Hindlimb muscle (tissue), 1 donor: ENCODE measurements at places on chromosomes 6 and 20. TPM values are rescaled to one million over a fixed set of nuclear protein-coding genes. Genes with fewer than 3 reads are reported as not detected.

DNA sequence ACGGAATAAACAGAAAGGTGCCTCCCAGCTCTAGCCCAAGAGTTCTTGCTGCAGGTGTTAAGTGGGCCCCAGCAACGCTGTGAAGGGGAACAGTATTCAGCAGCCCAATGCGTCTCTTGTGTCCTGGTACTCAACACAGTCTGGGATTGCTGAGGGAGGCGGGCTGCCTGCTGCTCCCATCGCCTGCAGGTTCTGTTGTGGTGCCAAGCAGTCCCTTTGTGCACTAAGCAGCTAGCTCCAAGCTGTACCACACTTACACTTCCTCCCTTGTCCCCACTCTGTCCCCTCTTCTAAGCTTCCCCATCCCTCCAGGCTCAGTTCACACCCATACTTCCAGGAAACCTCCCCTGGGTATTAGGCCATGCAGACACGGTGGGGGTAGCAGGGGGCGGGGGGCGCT is 92.7 kb downstream of the AGPAT4 start:
- DNase-seq, result no peak

DNA sequence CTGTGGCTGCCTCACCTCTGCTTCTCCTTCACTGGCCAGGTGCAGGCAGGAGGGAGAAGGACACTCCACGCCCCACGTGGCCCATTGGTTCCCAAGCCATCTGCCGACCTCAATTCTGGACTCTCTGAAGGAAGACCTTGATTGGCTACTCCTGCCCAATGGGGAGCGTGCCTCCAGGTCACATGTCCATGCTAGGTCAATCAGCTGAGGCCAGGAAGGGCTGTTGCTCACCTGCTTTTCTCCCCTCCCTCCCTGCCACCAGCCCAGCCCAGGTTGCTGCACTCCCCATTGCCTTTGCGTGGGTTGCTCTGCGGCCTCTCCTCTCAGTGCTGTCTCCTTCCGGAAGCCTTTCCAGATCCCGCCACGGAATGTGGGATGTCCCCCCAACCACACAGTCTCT is 21.9 kb upstream of the CDH4 start:
- DNase-seq, result no peak

GRCh38 chr6:9062596-9062995 is 627.3 kb upstream of the SLC35B3 start:
- DNase-seq, result no peak

The WFDC11 gene
- not detected for polyA plus RNA-seq

The PARD6B gene
- 0.40 TPM for polyA plus RNA-seq
